ENCODE measurements at places on chromosomes 11 and 22.

GRCh38 chr22:49448526-49448925 is 379.1 kb downstream of the BRD1 start:
- no peak for DNase-seq

DNA sequence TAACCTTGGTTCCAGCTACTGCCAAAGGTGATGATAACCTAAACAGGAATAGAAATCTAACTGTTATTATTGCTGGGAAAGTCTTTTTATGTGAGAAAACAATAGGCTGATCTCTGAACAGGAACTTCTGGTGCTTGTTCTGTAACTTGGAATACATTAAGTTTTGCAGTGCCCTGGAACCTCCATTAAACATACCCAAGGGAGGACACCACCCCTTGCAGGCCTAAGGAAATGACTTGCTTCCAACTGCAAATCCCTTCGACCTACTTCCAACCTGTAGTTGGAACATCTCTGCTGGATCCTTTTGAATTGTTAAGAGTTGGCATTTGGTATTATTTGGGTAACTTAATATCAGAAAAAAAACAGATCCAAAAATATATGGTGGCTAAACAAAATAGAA is 188.4 kb upstream of the API5 start:
- no peak for DNase-seq

DNA sequence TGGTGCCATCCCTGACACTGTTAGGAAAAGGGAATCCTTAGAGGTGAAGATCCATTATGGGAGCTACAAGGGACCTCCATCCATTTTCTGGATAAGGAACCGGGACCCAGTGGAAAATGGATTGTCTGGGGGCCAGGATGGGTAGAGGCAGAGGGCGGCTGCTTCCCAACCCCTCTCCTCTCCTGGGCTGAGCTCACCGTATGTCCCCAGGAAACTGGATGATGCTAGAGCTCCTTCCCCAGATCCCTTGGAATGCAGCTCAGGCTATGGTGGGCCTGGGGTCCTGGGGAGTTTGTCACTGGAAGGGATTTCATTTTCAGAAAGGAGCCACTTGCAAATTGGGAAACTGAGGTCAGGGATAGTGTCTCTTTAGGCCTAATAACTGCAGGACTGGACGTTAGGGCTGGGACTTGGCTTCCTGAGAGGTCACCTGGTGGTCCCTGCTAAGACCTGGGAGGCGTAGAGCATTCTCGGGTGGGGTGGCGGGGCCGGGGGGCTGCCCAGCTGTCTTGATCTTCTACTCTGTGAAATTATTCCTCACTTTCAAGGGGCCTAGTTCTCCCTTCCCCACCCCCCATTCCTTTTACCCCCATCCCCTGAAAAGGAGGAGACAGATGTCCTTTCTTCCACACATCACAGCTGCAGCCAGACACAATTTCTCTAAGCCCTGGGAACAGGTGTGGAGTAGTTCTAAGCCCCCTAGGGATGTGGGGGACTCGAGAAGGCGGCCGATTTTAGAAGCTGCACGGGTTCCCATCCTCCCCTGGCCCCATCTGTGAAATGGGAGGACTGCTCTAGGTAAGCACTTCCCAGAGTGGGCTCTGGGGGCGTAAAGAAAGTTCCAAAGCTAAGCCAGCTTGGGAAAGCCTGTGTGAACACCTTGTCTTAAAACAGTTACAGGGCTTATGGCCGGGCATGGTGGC is 99.8 kb downstream of the PKNOX2 start:
- no peak for DNase-seq

DNA sequence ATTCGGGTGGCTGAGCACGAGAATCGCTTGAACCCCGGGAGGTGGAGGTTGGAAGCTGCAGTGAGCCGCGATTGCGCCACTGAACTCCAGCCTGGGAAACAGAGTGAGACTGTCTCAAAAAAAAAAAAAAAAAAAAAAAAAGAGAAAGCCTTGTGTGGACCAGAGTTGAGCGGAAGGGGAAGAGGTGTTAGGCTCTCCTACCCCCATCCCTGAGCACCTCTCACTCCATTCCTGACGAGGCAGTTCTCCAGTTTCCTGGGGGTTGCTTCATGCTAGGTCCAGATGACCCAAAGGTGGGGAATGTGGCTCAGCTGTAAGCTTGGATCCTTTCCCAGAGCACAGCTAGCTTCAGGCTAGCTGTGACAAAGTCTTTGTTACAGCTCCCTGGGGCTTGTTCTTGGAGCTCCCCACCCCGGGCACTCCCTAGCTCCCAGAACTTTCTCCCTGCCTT is 8.8 kb upstream of the DNAL4 start:
- peak; percentile 19 for DNase-seq

- DNase-seq: no peak
Observed at GRCh38 chr22:47713941-47714340, 951.5 kb downstream of the TBC1D22A start.
